Activated gamma-delta T cell treated with Interleukin-2 at 50 U/mL for 16 hours (primary cell): ENCODE measurements at places on chromosomes 6 and 20.

DNA sequence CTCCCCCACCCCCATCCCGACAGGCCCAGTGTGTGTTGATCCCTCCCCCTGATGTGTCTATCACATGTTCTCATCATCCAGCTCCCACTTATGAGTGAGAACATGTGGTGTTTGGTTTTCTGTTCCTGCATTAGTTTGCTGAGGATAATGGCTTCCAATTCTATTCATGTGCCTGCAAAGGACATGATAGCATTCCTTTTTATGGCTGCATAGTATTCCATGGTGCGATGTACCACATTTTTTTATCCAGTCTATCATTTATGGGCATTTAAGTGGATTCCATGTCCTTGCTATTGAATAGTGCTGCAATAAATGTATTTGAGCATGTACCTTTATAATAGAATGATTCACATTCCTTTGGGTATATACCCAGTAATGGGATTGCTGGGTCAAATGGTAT, 66.6 kb upstream of the NXT1 start:
- DNase-seq = no peak

GRCh38 chr6:130968476-130968875, 94.6 kb downstream of the EPB41L2 start:
- DNase-seq = no peak

- DNase-seq = no peak
Measured at GRCh38 chr6:107805504-107805903, 18.6 kb downstream of the SCML4 start.

DNA sequence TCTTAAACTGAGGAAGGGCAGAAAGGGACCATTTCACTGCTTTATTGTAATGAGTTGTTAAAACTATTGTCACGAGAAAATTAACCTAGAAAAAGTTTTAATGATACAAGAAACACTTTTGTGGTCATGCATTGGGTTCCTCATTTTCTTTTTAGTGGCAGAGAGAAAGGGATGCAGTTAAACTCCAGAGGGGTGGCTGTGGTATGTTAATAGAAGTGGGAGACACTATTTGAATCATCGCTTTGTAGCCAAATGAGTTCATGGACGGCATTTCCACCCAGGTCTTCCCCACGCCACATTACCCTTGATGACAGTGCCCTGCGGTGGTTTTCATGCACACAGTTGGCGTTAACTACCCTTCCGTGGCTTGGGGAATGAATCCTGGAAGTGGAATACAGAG, 235.6 kb downstream of the PLCB1 start:
- no peak for DNase-seq

DNA sequence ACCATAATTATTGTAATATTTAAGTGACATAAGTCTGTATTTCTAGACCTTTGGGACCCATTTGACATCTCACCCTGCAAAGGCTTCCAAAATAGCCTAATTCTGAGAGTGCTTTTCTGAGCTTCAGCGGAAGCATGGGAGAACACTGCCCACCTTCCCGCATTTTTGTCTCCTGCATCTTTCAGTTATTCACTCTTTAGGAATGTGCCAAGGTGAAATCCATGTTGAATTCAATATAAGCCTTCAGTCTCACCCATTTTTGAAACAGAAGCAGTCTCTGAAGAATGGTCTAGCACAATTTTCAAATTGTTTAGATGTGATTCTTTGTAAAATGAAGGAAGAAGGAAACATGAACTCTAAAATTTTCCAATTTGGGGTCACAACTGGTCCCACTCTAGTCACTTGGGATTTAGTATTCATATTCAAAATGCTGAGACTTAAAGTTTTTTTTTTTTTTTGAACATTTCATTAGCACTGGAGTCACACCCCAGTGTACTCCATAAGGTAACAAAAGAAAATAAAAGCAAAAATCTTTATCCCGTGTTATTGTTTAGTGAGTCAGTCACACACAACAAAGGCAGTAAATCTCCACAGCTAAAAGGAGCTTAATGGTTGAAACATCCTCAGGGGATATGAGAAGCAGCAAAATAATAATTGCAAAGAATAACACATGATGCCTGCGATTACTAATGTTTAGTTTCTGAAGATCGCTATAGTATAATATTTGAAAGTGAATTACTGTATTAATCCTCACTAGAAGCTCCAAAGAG, 479.9 kb upstream of the BTBD3 start:
- DNase-seq = no peak

DNA sequence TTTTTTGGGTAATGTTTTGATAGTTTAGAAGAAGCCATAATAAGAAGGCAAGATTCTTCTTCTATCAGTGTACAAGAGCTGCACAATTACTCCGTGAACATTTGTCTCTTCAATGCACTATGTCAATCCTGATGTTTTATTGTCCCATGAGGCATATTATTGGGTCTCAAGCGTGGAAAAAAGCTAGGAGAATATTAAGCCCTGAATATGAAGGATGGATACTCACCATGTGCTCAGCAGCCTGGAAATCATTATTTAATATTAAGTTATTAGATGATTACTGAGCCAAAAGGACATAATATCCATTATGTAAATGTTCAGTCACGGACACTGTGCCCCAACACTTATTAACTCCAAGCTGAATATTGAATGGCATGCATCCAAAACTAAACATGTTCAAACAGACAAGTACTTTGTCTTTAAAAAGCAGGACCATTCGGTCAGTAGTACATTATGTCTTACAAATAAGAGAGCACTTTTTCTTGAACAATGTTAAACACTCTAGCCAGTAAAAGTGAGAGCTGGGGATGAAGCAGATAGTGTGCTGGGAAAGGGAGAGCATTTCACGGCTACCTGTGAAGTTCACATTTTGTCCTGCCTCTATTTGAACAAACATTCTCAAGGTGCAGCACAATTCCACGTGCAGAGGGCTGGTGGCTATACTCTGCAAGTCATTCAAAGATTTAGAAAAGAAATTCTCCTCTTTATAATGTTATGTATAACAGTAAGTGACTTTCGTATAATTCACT, 70.6 kb upstream of the CNR1 start:
- DNase-seq = no peak

GRCh38 chr6:15811107-15811506, 148.3 kb upstream of the DTNBP1 start:
- no peak for DNase-seq

- DNase-seq = no peak
Measured at GRCh38 chr20:58634521-58635278, 16.4 kb upstream of the STX16 start.

DNA sequence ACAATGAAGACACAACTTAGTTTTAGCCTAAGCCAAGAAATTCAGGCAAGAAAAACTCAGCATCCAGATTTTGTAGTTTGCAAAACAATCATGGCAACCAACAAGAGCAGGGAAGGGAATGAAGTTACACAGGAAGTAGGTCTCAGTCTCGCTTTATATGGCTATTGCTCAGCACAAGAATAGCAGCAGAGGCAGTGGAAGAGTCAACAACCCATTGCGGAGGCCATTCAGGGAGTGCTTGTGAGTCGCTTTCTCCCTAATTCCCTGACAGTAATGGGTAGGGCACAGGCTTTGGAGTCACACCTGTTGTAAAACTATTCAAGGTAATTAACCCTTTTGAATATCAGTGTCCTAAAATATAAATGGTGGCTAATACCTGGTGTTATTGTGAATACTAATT, 238.5 kb downstream of the HDGFL1 start:
- no peak for DNase-seq

GRCh38 chr20:59752101-59752586, 147.8 kb downstream of the PHACTR3 start:
- DNase-seq = no peak

- DNase-seq = no peak
Measured at GRCh38 chr20:24720957-24721356, 228.1 kb upstream of the CST7 start.

GRCh38 chr6:13641315-13641714, 26.2 kb downstream of the NOL7 start:
- DNase-seq = no peak

DNA sequence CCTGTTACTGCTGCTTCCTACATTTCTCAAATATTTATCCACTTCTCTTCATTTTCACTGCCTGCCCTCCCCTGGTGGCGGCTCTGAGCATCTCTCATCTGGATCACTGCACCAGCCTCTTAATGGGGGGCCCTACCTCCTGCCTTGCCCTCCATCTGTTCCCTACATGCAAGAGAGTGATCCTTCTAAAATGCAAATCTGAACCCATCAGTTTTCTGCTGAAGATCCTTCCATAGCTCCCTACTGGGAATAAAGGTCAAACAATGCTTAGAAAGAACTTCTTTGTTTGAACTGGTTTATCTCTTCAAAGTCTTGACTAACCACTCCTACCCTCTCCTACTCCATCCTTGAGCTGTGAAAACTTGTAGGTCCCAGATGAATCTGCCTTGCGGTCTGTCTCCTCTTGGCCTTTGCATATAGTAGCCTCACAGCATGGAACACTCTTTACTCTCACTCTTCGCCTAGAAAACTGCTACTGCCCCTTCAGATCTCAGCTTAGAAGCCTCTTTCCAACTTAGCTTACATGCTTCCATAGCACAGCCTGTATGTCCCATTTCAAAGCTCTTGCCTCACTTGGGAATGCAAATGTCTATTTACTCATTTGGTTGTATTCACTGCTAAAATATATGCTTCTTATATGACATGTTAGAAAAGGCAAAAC, 119.3 kb downstream of the QRSL1 start:
- no peak for DNase-seq

- DNase-seq = no peak
Measured at GRCh38 chr20:52234302-52235045, 42.9 kb upstream of the ZFP64 start.

DNA sequence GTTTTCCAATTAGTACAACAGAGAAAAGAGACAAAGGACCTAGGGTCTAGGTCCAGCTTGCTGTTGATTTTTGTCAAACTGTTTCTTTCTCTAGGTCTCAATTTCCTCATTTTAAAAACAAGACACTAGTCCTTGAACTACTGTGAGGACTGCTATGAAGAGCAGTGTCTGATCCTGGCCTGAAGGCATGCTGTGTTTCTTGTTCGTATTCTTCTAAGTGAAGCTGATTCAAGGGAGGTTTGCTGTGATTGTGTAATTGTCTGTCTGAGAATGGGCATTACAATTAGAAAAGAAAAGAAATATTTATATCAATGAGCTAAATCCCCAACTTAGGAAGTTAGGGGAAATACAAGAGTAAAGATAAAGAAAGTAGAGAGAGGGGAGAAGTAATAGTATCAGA, 228.2 kb upstream of the SUPT3H start:
- no peak for DNase-seq

GRCh38 chr6:34585108-34585507, 29.0 kb upstream of the SPDEF start:
- no peak for DNase-seq

- DNase-seq = peak; percentile 50
Measured at GRCh38 chr6:27753668-27754407, 158.4 kb downstream of the OR2B2 start.

- no peak for DNase-seq
Measured at GRCh38 chr6:169738204-169738975, 13.0 kb downstream of the DYNLT2 start.
